Activated CD4-positive, CD25-positive, alpha-beta regulatory T cell (primary cell): ENCODE measurements at places on chromosomes 11 and 22.
A peak's percentile ranks its signal among the peaks of the same experiment; 100 is the strongest.

- no peak for DNase-seq
These were observed 636.3 kb upstream of the TENM4 start for GRCh38 chr11:80077113-80077512.

- no peak for DNase-seq
These were observed 24.1 kb upstream of the WNT11 start for GRCh38 chr11:76230392-76230791.

DNA sequence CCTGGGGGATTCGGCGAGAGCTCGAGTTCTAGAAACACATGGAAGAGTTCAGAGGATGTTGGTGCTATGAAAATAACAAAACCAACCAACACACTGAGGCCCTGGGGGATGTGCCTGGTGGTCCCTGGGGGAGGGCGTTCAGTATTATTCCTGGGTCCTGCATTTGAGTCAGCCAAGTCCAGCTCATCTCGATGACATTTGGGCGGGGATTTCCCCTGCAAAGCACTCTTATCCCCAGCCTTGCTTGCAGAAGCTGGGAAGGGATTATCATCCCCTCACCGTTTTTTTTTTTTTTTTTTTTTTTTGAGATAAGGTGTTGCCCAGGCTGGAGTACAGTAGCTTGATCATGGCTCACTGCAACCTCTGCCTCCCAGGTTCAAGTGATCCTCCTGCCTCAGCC is 2.1 kb upstream of the SMIM38 start:
- no peak for DNase-seq

GRCh38 chr11:40104941-40105550 is 1354.4 kb downstream of the LRRC4C start:
- DNase-seq, result no peak

DNA sequence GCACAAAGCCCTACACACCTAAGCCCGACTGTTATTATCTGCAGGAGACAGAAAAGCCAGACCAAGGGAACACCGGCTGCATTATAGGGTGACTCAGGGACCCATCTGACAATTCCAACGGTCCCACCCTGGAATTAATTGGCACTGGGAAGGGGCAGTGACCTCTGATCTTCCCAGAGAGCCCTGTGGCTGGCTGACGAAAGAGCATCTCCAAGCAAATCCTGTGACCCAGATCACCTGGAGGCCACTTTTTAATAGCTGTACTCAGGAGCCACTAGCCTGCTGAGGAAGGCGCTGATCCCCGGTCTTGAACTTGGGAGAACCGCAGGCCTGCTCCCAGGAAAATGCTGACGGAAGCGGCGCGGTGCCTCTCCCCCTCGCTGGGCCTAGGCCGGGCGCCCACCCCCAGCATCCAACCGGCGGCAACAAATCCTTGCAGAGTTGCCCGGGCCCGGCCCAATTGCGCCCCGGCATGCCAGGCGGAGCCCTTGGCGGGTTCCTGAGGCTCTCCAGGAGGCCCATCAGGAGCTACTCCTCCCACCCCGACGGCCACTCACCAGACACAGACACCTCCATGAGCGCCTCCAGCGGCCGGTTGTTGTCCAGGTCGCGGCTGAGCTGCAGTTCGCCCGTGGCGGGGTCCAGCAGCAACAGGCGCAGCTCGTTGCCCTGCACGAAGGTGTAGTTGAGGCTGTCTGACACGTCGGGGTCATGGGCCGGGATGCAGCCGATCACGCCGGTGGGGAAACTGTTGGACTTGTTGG is 4.2 kb downstream of the CELSR1 start:
- no peak for DNase-seq

GRCh38 chr11:69212798-69213110 is 57.0 kb downstream of the SMIM38 start:
- no peak for DNase-seq

DNA sequence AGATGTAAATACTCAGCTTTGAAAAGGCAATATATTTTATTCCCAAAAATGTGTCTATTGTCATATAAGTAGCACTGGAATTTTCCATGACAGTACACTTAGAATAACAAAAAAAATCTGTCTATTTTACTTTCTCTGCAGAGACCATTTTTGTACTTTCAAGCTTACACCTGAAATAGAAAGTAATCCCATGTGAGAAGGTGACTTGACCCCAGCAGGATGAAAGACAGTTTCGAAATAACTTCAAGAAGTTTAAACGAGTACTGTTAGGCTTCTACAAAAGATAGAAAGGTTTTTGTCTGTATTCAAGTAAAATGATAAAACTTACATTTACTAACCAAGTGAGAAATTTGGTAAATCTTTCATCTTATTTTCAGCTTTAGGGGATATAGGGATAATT is 259.9 kb upstream of the CTSC start:
- DNase-seq, result no peak

GRCh38 chr11:86801364-86801763 is 1.0 kb downstream of the PRSS23 start:
- no peak for DNase-seq

- peak; percentile 67 for DNase-seq
These were observed 6.3 kb upstream of the FADS3 start for GRCh38 chr11:61897387-61898246.

GRCh38 chr11:115626414-115626813 is 122.2 kb upstream of the CADM1 start:
- no peak for DNase-seq

DNA sequence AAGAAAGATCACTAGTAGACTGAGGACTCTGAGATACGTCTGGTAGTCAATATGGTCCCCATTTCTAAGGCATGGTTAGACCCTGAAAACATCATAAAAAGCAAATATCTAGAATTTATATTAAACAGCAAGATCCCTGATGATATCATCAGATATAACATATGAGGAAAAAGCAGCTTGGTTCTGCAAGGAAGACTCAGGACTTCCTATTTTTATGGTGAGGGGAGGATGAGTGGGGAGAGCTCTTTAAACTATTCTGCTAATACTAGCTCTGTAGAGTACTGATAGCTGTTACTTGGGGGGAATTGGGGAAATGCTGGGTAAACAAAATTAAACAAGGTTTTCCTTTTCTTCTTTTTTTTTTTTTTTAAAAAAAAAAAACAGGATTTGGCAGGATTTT is 235.8 kb downstream of the SWAP70 start:
- no peak for DNase-seq

GRCh38 chr22:26751217-26751616 is 93.8 kb downstream of the MIAT start:
- no peak for DNase-seq

DNA sequence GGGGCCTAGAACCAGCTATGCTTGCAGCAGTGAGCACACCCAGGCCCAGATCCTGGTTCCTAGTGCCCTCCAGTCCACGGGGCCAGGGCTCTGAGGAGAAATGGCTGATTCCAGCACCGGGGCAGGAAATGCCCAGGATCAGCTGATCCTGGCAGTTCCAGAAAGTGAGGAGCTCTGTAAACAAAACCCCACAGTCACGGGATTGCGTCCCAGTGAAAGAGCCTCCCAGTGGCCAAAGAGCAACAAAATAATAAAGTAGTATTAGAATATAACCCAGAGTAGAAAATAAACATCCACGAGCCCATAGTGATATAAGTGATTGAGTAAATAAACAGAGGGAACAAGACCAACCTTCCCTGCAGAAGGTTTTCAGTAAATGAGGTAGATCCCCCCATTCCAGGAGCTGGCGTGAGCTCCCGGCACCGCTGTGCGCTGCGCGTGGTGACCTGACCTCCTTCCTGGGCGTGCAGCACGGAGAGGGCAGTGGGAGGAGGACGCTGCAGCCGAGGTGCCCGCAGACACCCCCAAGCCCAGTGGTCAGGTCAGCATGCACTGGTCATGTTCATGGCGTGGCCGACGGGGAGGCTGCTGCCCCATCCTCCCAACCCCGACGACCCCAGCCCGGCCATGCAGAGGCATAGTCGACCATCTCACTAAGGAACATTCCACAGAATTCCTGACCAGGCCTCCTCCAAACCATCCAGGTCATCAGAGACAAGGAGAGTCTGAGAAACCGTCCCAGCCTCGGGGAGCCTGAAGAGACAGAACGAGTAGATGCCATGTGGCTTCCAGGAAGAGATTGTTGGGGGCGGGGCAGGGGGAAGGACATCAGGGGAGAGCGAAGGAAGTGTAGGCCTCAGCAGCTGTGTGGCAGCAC is 19.8 kb downstream of the PTDSS2 start:
- DNase-seq, result no peak

DNA sequence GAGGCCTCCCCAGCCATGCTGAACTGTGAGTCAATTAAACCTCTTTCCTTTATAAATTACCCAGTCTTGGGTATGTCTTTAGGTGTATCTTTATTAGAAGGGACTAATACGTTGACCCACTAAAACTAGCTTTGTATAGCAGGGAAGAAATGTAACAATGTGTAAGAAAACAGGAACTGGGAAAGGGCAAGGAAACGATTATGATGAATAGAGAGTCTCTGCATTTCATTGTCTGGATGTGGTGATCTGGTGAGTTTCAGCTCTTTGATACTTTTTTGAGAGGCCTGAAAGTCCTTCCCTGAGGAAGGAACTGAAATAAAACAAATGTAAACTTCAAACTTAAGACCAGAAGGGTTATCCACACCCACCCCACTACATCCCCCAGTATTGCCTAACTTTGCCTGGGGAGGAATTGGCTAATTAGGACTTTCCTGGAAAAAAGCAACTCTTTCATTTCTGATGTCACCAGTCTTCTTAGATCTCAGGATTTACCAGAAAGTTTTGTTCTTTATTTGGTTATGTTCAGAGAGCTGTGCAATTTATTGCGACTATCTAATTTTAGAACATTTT is 119.0 kb downstream of the LDLRAD3 start:
- DNase-seq, result no peak

DNA sequence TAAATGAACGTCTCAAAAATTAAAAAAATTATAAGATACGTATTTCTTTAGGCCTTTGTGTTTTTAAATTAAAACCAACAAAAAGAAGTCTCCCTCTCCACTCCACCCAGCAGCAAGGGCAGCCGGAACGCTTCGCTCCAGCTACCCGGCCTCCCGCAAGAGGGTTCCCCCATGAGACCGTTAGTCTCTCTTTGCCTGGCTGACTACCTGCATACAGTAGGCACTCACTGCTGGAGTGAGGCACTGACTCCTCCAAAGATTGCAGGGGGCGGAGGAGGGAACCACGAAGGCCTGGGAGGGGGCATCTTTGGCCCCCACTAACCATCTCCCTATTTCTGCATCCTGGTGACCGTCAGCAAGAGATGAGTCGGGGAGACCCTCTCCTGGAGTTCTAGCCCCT is 10.1 kb downstream of the CBX6 start:
- DNase-seq, result no peak

- DNase-seq, result peak; percentile 24
These were observed at the start of gene GRAMD1B for GRCh38 chr11:123429913-123430720. TSS of gene GRAMD1B (plus strand) at chr11:123430269. CDS start at chr11:123430793, 524 bp downstream.

- DNase-seq, result no peak
These were observed 16.9 kb upstream of the MUC5AC start for GRCh38 chr11:1140642-1141490.

DNA sequence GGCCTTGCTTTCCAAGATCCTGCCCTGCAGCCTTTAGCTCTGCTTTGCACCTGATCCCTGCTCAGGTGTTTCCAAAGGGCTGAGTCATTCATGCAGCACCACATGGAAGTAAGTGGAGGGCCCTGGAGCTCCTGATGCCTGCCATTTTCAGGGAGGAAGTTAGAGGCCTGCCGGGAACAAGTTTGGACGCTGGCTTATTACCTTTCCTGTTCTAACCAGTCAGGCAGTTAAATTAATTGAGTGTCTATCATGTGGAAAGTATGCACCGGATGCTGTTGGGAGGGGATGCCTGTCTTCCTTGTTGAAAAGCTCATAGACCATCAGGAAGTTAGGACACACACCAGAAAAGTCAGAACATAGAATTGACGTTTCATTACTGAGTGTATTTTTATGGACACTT is 73.7 kb upstream of the PLET1 start:
- no peak for DNase-seq

- DNase-seq, result no peak
These were observed 43.6 kb downstream of the XRRA1 start for GRCh38 chr11:74905326-74905725.

- DNase-seq, result no peak
These were observed 126.6 kb downstream of the BUD13 start for GRCh38 chr11:116646191-116646590.

DNA sequence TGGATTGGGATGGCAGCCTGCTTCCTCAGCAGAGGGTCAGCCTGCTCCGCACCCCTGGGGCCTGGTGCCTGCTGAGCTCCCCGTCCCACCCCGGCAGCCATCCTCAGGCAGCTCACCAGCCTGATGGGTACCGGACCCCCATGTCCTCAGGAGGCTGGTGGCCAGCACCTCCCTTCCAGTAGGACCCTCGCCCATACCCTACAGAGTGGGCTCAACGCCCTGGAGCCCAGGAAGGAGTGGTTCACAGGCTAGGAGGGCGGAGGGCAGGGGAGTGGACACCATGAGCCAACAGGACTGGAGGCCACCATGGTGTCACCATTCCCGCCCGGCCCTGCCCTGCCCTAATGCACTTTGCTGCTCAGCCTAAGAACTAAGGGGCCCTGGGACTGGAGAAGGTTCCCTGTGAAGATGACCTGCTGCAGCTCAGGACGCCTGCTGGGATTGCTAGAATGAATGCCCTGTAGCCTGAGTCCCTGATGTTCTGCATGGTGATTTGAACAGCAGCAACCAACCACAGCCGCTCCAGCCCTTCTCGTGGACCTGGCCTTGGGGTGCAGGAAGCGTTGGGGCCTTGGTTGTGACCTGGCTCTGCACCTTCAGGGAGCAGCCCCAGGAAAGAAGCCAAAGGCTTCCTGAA is 1080.8 kb downstream of the BRD1 start:
- DNase-seq, result no peak

- no peak for DNase-seq
These were observed 1.4 kb downstream of the USP47 start for GRCh38 chr11:11843211-11843621.

- no peak for DNase-seq
These were observed at the start of gene ABCG4 for GRCh38 chr11:119149018-119149785. TSS of gene ABCG4 (plus strand) at chr11:119149052. CDS start at chr11:119149966, 914 bp downstream.

GRCh38 chr11:7688238-7688826 is 15.0 kb upstream of the CYB5R2 start:
- no peak for DNase-seq

DNA sequence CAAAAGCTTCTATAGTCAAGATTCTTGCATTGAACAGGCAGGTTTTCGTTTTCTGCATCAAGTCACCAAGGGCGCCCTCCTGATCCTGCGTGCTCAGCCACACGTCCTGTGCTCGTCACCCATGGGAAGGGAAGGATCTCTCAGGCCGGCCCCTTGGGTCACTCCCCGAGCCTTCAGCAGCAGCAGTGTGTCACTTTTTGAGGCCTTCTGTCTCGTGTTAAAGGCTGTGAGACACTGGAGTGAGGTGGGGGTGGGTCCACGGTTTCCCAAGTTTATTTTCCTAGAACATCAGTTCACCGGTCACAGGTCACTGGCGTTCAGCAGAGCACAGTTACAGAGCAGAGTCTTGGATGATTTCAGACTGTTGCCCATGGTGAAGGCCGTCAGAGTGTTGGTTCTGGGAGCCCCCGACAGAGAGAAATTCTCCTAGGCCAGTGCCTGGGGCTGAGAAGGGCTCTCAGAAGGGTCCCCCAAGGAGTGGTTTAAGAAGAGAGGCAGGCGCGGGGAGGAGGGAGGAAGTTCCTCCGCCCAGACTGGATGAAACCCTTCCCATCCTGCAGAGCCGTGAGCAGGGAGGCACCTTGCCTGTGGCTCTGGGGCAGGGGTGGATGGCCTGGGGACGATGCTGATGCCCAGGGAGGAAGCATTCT is 13.5 kb upstream of the ADORA2A start:
- no peak for DNase-seq

- DNase-seq, result no peak
These were observed 89.4 kb upstream of the DRD2 start for GRCh38 chr11:113564527-113565130.

GRCh38 chr11:78606667-78607066 is 32.0 kb upstream of the NARS2 start:
- no peak for DNase-seq

- DNase-seq, result no peak
These were observed 11.1 kb downstream of the ALX4 start for GRCh38 chr11:44298862-44299261.
